ENCODE measurements at places on chromosomes 5 and 9. TPM values are rescaled to one million over a fixed set of nuclear protein-coding genes. Genes with fewer than 3 reads are reported as not detected.

- DNase-seq: no peak
Observed at GRCh38 chr9:111839987-111840386, 45.2 kb upstream of the SHOC1 start.

DNA sequence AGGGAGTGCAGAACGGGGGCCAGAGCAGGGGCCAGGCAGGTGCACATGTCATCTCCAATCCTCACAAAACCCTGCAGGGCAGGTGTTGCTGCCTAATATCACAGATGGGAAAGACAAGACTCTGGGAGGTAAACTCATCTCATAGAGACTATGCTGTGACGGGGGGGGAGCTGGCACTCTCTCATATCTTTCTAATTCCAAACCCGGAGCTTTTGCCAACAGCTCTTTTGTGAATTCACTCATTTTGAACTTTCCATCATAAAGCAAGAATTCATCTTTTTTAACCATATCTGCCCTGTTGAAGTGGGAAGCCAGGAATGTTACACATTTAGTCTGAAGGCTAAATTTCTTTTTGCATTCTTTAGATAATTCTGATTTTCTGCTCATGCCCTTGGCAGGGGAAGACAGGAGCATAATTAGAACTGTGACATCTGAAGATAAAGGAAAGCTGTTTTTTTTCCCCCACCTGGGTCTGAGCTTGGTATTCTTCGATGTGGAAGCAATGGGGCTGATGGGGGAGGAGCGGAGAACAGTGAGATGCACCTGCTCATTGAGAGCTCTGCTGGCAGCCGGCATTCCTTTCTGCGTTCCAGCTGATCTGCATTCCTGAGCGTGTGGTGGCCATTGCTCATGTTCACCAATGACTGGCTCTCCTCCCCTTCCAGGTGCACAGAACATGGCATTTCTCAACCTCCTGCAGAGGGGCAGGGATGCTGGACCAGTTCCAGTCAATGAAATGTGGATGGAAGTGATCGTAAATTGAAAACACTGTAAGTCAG, 159.2 kb downstream of the NSG2 start:
- DNase-seq: no peak

Gene ZBTB6
- total RNA-seq: 26.2 TPM

- no peak for DNase-seq
Observed at GRCh38 chr5:8523501-8523900, 654.6 kb downstream of the MTRR start.

DNA sequence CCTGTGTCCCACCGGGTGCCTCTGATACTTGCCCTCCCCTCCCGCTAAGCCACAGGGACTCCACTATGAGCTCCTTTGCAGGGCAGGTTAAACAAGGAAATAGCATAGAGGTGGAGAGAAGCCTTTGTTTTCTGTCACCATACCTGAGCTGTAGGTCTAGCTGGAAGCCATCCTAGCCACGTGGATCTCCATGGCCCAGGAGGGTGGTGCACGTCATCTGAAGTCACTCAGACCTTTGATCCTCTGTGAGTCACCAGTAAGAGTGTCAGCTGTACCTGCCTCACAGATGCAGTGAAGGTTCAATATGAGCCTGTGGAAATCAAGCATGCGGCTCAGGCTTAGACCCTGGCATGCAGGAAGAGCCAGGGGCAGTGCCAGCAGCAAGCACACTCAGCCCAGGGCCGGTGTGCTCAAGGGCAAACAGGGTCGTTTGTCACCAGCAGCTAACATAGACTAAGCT, 55.1 kb downstream of the ASS1 start:
- DNase-seq: no peak
